Activated T-helper 2 cell treated with anti-CD3 and anti-CD28 coated beads, Interferon-gamma antibody, Interleukin-2, Interleukin-4, amounts not matched to agents 10 μg/mL and 5 μg/mL and 100 μg/mL, durations not matched to agents 14 hours and 24 hours and 36 hours (primary cell): ENCODE measurements at places on chromosomes 3 and 15.

DNA sequence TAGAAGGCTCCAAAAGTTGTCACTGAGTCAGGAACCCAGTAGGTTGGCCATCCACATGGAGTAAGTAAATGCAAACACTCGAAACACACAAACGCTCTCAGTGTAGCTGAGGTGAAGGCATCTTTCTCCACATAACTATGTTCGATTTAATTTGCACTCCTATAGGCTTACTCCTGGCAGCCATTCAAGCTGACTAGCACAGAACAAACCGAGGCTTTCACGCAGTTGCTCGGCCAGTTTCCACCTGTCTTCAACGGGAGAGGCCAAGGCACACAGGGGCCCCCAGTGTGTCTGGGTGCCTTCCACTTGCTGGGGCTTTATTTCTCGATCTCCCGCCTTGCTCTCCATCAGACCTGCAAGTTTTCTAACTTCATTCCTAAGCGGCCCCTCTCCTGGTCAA is 18.9 kb downstream of the RGMA start:
- no peak for DNase-seq

- DNase-seq, result no peak
These were observed 23.9 kb downstream of the WHAMM start for GRCh38 chr15:82833362-82833682.

- DNase-seq, result no peak
These were observed 82.0 kb downstream of the CNTN4 start for GRCh38 chr3:2180634-2181033.

- DNase-seq, result no peak
These were observed 7.8 kb upstream of the KIF7 start for GRCh38 chr15:89662893-89663626.

GRCh38 chr3:125108833-125109535 is 53.2 kb upstream of the HEG1 start:
- no peak for DNase-seq

DNA sequence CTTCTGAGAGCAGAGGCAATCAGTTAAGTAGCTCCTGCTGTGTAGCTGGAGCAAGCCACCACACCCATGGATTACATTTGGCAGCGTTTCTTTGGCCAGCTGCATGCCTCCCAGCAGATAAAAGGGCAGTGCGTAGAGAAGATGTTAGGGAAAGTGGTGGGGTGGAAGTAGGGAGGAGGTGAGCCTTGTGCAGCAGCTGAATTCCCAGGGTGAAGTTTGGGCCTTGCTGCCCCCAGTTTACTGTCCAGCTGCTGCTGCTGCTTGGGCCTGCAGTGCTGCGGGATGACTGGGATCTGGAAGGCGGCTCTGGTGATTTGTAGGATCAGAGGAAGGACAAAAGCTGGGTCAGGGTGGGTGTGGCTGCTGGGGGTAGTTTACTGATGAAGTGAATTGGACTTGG is 318.7 kb upstream of the C2CD4B start:
- DNase-seq, result no peak

- no peak for DNase-seq
These were observed 3.4 kb downstream of the KLHL40 start for GRCh38 chr3:42688487-42689420.

- DNase-seq, result no peak
These were observed 1.7 kb downstream of the MESP2 start for GRCh38 chr15:89777782-89778380.

GRCh38 chr15:70159713-70160009 is 61.9 kb upstream of the TLE3 start:
- no peak for DNase-seq

- DNase-seq, result no peak
These were observed 879.9 kb downstream of the TUSC7 start for GRCh38 chr3:117589454-117589853.

DNA sequence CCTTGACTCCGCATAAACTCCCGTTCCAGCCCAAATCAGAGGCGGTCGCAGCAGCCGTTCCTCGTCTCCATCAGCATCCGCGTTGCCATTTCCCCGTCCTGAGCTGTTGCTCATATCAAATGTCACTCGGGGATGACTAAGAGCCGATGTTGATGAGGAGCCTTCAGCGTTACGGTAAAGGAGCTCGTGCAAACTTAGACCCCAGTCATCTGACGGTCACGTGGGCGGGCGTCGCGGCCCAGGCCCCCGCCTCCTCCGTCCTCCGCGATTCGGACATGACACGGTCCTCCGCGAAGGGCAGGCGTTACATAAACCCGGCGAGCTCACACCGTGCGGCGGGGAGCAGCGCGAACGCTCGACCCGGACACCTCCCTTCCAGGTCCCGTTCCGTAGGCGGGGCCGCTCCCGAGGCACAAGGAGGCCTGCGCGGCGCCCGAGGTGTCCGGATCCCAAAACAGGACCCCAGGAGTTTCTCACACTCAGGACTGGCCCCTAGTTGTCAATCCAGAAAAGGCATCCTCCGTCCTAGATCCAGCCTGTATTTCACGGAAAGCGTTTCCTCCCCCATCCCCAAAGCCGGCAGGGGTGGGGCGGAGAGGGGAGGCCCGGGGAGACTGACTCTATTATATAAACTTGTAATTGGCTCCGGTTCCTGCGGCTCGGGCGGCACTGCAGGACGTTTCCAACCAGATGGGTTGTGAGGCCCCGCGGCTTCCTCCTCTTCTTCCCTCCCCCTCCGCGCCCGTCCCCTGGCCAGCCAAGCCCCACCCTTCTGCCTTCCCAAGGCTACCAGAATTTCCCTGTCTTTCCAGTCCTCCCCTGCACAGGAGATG is 100.0 kb upstream of the IGF1R start:
- peak; percentile 21 for DNase-seq

DNA sequence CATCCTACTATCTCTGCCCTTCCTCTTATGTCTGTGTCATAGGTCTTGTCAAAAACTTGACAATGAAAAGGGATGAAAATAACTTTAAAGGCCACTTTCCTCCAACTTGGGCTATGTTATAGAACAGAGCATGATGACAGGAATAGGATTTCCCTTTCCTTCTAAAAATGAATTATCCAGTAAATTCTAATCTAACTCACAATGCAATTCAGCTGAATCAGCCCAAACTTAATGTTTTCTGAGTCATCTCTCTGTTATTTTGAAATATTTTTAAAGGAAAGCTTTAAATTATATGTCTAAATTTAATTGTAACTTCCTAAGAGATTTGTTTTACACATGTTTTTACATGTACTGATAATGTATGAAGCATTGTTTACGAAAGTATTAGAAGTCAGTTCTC is 258.5 kb downstream of the BBX start:
- no peak for DNase-seq

DNA sequence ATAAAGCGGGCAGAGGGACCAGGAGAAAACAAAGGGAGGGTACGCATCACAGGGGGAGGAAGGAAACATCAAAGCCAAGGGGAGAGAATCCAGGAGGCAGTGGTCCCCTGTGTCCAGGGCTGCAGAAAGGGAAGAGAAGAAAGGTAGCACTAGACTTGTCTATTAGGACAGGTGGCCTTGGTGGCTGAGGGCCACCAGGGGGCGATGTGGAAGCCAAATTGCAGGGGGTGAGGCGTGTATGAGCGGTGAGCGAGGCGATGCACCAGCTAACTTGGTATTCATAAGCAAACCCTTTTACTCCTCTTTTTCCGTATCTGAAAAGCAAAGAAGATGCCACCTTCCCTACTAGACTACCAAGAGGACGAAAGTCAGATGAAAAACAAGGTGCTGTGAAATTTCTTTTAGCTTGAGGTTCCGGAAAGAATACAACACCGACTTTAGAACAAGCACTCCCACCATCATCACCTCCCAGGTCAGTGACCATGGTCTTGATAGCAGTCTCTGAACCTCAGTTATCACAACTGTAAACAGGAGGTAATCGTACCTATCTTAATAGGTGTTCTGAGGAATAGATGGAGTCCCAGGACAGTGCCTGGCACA is 654.4 kb upstream of the ADAMTS9 start:
- DNase-seq, result no peak

DNA sequence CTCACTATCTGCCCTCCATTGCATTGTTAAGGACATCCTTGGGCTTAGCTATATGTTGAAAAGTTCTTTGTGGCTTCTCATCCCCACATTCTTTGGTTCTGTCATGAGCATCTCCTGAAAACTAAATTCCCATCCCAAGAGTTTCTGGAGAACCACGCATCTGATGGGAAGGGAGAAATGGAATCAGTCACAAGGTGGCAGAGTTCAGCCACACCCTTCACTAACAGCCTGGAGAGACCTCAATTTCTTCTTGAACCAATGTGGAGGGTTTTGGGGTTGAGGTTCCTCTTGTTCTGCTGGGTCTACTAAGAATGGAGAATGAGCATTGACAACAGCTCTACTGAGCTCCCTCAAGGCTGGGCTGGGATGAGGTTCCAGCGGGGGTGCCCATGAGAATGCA is 15.6 kb upstream of the MAGEL2 start:
- DNase-seq, result no peak

DNA sequence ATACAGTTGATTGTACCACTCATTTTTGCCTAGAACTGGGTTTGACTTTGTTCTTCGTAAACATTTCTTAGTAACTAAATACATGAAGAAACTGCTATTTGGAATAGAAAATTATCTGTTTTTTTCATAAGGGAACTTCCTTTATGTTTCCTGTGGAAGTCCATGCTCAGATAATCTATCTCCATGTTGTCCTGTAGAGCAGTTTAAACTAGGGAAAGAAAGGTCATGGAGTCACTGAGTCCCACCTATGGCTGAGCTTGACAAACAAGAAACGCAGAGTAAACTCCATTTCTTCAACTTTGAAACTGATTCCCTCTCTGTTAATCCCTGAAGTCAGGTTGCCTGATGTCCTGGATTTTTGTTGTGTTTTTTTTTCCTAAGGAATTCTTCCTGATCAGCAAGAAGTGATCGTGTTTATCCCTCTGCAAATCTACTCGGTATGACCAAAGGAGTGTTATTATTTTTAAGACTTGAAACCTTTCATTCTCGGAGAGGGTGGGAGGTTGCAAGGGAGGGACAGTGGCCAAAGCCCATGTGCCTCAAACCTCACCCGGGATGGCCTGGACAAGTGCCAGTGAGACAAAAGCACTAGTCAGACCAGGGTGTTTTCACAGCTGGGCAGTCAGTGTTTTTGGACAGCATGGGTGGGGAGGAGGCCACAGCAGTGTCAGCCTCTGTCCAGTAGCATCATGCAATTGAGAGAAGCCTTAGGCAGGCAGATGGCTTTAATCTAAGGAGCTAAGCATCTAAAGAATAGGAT is 129.8 kb upstream of the PHLDB2 start:
- DNase-seq, result no peak

DNA sequence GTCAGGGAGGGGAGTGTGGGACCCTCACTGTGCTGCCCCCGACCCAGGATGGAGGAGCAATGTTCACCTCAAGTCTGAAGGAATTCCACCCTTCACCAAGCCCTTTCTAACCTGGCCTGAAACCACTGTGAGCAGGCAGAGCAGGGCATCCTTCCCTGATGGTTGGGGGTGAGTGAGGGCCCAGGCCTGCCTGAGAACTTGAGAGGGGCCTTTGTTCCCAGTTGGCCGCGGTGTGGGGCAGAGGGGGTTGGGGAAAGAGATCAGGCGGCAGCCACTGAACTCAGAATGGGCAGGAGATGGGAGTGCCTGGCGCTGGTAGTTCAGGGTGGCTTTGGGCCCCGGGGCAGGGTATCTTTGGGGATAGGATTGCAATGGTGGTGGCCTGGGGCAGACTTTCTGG is 103.5 kb upstream of the RPL32 start:
- DNase-seq, result no peak

DNA sequence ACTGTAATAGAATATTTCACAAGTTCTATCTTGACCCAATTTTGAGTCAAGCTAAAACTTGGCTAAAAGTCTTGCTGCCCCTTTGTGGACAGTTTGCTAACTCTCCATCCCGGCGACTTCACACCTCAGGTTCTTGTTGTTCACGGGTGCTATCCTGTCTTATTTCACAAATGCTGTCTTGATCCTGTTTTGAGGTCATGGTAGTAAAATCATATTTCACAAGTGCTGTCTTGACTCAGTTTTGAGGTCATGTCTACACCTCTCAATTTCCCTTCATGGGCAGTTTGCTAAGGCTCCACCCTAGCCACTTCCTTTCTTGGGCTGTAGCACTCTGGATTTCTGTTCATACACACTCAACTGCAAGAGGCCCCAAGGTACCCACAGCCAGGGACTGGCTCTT is 45.0 kb upstream of the GK5 start:
- peak; percentile 25 for DNase-seq

GRCh38 chr15:72907733-72908132 is 124.2 kb upstream of the ADPGK start:
- DNase-seq, result no peak
